ENCODE measurements at places on chromosomes 7 and 10.

GRCh38 chr10:86803156-86803555, 46.7 kb downstream of the BMPR1A start:
- DNase-seq: no peak

- no peak for DNase-seq
Observed at GRCh38 chr10:129993621-129994020, 29.5 kb upstream of the EBF3 start.

DNA sequence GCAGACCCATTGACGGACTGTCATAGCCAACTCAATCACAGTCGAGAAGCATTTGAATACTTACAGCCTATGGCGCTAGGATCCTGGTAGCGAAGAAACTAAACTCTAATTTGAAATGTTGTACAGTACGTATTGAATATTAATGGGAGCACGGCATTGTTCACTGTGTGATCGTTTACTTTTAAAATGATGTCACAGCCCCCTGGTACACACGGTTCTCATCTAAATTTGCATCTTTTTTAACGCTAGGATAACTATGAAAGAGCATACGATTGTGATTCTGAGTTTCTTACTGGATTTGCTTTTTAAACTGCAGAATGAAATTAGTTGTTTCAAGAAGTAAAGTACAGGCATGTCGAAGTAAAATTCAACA, 895 bp upstream of the NAPEPLD start:
- no peak for DNase-seq

- no peak for DNase-seq
Observed at GRCh38 chr10:132448248-132448731, 51.3 kb downstream of the PWWP2B start.

DNA sequence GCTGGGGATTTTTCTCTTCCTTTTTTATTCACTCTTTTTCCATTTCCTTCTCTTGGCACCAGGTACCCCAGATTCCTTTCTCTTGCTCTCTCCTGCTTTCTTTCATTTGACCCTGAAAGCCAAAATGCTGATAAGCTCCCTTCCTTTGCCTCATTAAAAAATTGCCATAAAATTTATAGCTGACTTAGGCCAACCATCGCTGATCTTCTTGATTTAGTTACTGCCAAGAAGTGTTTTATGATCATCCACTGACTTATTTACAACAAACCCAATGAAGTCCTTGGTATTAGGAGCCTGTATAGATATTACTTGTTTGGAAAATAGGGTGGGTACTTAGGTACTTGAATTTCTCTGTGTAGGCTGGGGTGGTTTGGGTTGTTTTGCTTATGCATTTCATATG, 173.2 kb upstream of the PHYHIPL start:
- no peak for DNase-seq

- no peak for DNase-seq
Observed at GRCh38 chr7:22183522-22184280, 173.3 kb downstream of the RAPGEF5 start.

GRCh38 chr10:109891105-109891504, 32.2 kb downstream of the XPNPEP1 start:
- DNase-seq: no peak

GRCh38 chr10:34713875-34714274, 101.2 kb downstream of the PARD3 start:
- DNase-seq: no peak

DNA sequence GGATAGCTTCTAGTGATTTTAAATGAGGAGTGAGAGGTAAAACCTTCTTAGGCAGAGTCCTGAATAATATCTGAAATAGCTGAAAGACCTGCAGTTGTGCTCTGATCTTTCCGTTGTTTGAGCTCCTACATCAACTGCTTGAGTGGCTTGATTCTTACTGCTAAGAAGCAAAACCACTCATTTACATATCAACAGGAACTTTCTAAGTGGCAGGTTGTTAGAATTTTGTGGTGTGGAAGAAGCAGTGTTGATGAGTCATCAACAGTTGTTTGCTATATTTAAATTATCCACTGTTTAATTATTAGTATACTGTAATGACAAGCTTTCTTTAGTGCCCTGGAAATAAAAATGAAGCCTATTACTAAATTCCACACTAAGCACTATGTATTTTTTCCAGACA, 689.5 kb downstream of the DNAJB9 start:
- DNase-seq: no peak

- DNase-seq: no peak
Observed at GRCh38 chr7:45185864-45186250, 28.3 kb downstream of the RAMP3 start.

GRCh38 chr10:71805776-71806703, 32.7 kb upstream of the VSIR start:
- DNase-seq: no peak

- peak; percentile 84 for DNase-seq
Observed at GRCh38 chr7:117808341-117808757, 64.9 kb downstream of the CTTNBP2 start.

DNA sequence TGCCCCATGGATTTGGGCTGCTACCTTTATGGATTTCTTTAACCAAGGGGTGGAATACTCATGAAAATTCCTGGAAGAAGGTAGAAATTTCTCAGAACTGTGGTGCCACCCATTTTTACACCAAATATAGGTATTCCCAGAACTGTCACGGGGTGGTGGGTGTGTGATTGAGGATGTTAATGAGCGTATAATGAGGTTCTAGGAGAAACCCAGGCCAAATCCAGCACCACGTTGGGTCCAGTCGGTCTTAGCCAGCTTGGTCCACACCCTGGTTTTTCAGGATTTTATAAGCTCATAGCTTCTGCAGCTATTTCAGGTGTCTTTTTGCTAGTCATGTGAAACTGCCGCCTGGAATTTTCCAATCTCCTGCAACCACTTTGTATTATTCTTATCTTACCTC, 83.3 kb downstream of the HECW1 start:
- DNase-seq: no peak

GRCh38 chr10:6299234-6299633, 96.5 kb downstream of the PFKFB3 start:
- no peak for DNase-seq

DNA sequence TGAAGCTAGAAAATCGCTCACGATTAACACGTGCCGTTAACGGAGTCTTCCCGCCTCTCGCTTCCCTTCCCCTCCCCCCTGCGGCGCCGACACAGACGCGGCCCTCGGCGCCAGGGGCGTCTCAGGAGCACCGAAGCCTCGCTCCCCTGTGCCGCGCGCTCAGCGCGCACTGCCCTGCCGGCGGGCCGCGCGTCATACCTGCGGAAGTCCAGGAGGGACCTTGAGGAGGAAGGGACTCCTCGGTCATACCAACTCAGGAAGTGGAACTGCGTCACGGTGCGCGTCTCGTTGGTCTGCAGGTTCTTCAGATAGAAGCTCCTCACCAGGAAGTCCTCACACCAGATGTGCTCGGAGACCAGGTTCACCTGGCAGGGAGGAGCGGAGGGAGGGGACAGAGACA, 239.6 kb downstream of the DNAJB6 start:
- no peak for DNase-seq

- DNase-seq: peak; percentile 36
Observed at GRCh38 chr7:68014031-68014736, 1017.6 kb downstream of the TYW1 start.

GRCh38 chr7:17710312-17710711, 230.0 kb downstream of the SNX13 start:
- no peak for DNase-seq

DNA sequence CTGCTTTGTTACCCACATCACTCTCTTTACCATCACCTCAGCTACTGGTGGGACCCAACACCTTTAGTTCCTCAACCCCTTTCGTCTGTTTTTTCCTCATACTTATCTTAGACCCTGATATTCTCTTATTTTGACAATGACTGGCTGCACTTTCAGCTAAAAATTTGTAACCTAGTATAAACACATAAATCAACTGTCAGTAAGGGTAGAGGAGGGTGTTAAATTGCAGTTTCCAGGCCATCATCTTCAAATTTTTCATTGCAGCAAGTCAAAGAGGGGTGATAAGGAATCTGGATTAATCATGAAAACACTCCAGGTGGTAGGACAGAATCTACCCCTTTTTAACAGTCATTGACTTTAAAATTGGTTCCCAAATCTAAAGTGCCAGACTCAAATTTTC, 27.9 kb downstream of the SEMA3D start:
- DNase-seq: no peak

- DNase-seq: no peak
Observed at GRCh38 chr7:4809091-4809591, 33.7 kb downstream of the AP5Z1 start.

- DNase-seq: no peak
Observed at GRCh38 chr10:89364531-89364930, 13.3 kb upstream of the IFIT1B start.

DNA sequence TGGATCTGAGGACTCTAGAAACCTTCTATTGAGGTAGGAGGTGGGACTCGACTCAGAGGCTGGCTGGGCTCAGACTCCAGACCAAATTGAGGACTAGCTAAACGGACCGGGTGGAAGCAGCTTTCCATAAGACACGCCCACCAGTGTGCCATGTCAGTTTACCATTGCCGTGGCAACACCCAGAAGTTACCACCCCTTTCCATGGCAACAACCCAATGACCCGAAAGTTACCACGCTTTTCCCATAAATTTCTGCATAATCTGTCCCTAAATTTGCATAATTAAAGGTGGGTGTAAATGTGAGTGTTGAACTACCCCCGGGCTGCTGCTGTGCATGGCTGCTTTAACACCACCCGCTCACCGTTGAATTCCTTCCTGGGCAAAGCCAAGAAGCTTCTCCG, 58.9 kb downstream of the MICALL2 start:
- no peak for DNase-seq
